ENCODE measurements at places on chromosomes 11 and 22.

DNA sequence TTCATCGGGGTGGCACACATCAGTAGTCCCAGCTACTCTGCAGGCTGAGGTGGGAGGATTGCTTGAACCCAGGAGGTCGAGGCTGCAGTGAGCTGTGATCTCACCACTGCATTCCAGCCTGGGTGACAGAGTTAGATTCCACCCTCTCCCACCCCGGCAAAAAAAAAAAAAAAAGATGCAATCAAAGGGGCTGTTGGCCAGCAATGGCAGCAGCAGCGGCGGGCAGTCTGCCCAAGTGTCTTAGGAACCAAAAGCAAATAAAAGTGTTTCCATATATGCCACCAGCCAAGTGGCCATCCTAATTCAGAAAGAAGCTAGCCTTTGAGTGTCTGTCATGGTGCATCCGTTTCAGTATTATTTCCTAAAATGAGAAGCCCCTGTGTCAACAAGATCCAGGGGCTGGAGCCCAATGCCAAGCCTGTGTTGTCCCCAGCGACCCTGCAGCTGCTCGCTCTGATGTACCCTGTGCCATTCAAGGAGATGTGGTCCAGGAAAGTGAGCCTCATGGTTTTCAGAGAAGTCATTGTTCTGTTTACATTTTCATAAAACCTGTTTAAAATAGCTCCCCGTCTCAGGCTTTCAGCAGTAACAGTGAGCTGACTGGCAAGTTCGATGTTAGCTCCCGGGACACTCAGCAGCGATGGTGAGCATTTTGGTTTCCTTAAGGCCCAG is 12.5 kb downstream of the CDPF1 start:
- no peak for DNase-seq

- DNase-seq: no peak
These were observed 436.0 kb downstream of the RAB38 start for GRCh38 chr11:87739261-87739660.

DNA sequence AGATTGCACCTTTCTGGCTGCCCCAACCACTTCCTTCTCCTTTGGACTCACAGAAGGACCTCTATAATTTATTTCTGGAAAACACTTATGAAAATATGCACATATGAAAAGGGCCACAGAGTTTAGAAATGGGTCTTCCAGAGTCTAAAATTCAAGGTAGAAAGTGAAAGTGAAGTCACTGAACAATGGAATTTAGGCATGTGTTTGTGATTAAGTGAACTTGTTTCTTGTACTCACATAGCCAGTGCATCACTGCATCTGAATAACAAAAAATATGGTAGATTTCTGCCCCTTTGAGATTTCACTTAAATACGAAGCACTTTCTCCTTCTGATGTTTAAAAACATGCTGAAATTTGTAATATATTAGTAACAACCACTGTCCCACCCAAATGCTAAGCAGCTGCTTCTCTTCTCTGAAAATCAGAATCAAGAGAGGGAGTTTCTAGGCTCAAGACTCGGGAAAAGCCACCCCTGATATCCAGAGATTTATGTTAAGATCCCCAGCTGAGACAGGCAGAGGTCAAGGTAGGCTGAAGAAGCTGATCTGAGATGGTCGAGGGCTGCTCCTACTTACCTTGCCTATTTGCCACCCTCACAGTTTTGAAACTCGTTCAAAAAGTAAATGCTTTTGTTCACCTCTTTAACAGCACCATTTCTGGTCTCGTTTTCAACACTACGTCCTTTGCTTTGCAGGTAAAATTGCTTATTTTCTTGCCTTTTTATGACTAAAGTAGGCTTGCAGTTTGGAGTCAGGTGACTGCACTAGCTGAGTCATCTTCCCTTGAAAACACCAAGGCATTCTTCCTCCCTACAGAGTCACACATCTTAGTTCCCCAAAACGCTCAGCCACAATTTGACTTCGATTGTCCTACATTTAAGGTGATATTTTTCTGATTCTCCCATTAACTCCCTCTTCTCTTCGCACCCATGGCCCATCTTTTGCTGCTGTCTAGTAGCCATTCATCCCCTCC is at the start of gene XKR3:
Gene XKR3, minus strand, starts transcription at position 696 of the 972 bp plus-strand sequence. CDS start 17,338 bp downstream, outside the sequence.
- DNase-seq: no peak

DNA sequence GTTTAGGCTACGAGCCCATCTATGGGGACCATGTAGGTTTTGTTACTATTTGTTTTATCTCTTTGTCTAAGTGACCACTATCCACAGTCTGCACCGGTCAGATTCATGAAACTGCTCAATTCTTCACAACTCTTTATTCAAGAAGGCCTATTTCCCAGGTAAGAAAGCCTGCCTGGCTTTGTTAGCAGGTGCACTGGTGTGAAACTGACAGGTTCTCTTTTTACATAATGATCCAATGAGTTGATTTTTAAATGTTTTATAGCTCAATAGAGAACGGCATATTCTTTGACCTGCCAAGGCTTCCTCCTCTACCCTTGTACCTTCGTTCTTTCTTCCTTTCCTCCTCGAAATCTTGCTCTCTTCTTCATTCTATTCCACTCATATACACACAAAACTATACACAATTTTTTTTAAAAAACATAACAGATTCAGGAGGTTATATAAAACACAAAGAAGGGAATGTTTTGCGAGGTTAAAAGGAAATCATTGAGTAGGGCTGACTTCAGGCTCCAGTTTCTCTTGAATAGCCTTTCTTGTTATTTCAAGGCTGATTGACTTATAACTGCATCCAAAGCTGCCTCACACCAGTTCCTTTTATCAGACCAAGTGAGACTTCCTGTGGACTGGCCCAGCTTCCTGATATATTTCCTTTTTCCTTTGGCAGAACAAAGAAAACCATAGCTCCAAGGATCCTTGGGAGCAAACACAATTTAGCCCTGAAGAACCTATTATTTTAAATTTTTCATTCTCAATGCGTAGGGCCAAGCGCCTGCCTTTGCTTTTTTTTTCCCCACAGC is 11.4 kb downstream of the FLI1 start:
- DNase-seq: no peak

DNA sequence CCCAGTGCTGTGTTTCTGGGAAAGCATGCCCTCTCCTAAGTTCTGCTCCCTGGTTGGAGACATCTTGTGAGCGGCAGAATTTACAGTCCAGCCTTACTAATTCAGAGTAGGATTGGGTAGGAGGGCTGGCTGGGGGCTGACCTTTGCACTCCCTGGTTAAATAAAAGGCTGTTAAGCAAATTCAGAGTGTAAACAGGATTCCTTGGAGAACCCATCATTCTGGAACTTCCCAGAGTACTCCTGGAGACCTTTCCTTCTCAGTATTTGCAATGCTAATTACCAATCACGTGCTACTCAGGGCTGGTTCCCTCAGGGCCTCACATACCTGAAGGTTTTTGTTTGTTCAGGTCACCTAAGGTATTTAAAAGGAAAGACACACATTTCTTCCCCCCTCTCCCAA is 340.2 kb downstream of the TBC1D22A start:
- peak; percentile 81 for DNase-seq

DNA sequence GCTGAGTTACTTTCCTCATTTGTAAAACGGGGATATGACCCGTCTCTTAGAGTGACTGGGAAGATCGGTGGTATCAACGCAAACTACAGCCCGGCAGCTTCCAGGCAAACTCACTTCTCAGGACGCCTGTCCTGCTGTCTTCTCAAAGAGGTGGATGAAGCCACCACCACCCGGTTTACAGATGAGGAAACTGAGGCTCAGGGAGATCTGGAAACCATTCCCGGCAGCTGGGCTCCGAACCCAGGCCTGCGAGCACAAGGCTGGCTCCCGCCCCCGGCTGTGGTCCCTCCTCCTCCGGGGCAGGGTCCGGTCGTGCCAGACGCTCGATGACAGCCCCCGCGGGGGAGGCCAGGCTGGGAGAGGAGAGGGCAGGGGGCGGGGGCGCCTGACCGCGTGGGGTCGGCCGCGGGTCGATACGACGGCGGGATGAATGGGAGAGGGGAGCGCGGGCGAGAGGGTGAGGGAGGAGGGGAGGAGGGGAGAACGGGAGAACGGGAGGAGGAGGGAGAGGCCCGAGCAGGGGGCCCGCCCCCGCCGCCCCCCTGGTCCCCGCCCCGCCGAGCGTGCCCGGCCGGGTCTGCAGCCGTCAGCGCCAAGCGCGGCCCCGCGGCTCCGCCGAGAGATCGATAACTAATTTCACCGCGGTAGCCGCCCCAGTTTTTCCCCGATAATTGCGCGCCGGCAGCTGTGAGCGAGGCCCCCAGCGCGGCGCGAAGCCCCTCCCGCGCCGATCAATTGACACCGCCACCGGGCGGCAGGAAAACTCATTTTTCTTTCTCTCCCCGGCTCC is 14.0 kb downstream of the IGLL1 start:
- DNase-seq: peak; percentile 73

GRCh38 chr22:18012531-18012930 is 11.8 kb downstream of the MICAL3 start:
- DNase-seq: no peak

DNA sequence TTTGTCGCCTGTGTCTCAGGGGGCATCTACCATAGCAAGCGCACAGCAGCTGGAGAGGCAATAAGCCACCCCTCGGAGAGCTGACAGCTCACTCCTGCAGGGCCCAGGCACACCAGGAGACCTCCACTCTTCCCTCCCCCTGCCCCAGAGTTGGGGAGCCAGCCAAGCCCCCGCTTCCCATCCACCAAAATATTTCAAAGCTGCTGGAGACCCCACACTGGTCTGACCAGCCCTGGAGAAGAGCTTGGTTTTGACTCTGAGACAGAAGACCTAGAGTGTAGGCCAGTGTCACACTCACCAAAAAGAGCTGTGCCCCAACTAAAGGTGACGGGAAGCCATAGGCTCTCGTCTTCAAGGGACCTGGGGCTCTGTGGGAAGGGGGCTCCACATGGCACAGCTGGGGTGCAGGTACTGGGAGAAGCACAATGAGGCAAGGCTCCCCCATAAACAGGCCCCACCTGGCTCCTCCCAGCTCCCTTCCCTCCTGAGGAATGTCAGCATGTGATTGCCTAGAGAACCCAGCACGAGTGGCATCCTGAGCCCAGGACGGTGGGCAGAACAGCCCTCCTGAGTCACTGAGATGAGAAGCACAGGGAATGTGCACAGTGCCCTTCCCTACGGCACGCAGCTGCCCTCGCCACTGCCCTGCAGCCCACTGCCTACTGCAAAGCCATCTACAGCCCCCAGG is 5.8 kb upstream of the GNAZ start:
- DNase-seq: no peak

DNA sequence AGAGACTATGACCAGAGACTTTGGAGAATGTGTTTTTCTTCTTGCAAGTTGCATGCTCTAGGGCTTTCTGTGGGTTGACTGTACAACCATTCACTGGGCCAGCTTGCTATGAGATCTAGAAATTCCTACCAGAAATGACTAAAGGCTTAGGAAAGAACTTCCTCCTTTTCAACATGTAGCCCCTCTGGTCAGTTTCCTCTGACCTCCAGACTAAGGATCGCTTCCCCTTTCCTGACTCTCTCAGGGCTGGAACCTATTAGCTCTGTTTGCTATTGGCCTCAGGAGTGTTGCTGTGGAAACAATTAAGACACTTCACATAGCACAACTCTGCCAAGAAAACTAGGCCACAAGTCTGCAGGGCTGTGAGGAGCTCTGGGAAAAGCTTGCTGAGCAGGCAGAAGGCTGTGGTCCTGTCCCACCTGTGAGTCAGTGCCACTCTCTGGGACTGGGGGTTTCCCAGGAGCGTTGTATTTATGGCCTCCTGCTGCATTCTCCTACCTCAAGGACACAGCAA is 10.7 kb downstream of the CRY2 start:
- DNase-seq: peak; percentile 7

DNA sequence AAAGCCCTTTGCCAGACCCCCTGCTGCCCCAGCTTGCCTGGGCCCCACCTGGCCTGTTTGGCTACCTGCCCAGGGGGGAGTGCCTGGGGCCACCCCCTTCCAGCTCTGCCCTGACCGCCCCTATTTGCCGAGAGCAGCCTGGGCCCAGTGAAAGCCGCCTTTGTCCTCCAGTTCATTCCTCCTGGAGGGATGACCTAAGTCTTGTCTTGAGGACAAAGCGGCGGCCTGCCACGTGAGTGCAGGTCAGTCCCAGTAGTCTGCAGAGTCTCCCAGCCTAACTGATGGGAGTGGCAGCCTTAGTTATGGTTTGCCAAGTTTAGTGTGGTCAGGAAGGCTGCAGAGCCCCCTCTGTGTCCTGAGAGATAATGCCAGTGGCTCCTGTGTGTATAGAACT is 115.9 kb upstream of the CRYBB3 start:
- peak; percentile 57 for DNase-seq

DNA sequence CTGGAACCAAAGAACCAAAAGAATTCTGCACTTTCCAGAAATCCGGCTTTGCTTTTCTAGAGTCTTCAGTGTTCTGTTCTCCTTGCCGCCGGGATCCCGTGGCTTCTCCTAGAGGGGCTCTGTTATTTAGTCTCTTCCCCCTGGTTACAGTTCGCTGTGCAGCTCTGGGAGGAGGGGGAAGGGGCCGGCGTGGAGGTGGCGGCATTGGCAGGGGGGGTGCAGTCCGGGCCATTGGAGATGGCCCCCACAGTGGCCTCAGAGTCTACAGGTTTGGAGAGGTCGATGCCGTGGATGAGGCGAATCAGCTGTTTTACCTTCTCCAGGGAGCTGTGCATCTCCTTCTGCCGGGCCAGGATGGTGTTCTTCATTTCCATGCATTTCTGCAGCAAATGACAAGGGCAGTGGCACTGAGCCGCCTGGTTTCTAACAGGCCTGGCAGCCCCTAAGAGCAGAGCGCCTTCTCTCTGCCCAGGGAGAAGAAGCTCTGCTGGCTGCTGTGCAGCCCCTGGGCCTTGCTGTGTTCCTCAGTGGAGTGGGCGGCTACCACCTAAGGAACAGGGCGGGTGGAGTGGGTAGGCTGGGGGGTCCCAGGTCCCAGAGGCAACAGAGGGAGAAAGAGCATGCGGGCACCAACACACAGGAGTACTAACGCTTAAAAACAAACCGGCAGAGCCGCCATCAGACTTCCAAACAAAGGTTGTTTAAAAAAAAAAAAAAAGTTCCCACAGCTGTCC is 11.6 kb downstream of the LARGE2 start:
- DNase-seq: no peak

GRCh38 chr11:108774037-108774730 is 109.3 kb downstream of the DDX10 start:
- DNase-seq: no peak

DNA sequence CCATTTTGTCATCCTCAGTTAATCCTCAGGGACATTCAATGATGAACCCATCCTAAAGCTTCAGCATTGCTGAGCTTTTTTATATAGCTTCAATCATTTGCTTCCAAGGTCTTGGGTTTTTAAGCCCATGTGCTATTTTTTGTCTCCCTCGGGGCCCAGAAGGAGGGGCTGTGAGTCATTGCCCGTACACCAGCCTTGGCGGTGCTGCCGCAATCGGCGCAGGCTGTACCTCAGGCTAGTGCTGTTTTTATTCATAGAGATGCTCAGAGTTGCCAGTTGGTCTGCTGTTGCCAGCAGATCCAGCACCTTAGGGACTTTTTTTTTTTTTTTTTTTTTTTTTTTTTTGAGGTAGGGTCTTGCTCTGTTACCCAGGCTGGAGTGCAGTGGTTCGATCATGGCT is 35.5 kb downstream of the ACO2 start:
- no peak for DNase-seq

Data from iPS-NIHi11 (cell line).